AML-193 (cell line): ENCODE measurements at places on chromosomes 6 and 20.

GRCh38 chr6:111776236-111777221, 96.7 kb downstream of the FYN start:
- no peak for DNase-seq

GRCh38 chr6:129744201-129744879, 34.4 kb upstream of the ARHGAP18 start:
- DNase-seq: no peak

GRCh38 chr6:166293731-166294584, 14.2 kb downstream of the PRR18 start:
- no peak for DNase-seq

DNA sequence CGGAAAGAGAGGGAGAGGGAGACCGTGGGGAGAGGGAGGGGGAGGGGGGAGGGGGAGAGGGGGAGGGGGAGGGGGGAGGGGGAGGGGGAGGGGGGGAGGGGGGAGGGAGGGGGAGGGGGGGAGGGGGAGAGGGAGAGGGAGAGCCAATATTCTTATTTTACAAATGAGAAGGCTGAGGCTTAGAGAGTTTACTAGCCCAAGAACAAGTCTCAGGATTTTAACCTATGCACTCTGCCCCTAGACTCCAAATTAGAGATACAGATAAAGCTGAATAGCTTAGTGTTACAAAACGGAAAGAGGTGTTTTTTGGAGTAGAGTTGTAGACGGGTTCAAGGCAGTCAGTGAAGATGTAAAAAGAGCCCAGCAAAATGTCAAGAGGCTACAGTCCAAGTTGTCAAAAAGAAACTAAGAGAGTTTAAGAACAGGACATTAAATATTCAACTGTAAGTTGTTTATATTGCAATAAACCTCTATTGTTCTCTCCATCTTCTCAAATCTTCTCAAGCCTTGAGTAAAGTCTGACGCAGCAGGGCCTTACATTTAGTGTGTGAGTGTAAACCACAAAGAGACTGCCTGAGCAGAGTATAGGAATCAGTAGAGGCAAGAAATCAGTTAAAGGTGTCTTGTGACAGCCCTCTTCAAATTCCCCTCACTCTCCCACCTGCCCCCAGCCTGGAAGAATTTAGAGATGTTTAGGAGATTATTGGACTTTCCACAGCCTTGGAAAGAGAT, 34.9 kb upstream of the AKIRIN2 start:
- no peak for DNase-seq

DNA sequence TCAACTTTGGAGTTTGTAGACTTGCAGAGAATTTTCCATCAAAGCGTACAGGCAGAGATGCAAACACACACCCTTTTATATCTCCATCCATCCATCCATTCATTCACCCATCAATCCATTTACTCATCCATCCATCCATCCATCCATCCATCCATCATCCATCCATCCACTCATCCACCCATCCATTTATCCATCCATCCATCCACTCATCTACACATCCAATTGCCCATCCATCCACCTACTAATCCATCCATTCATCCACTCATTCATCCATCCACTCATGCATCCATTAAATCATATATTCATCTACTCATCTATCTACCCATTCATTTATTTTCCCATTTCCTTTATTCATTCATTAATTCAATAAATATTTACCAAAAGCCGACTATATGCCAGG, 52.1 kb downstream of the KCNB1 start:
- no peak for DNase-seq

DNA sequence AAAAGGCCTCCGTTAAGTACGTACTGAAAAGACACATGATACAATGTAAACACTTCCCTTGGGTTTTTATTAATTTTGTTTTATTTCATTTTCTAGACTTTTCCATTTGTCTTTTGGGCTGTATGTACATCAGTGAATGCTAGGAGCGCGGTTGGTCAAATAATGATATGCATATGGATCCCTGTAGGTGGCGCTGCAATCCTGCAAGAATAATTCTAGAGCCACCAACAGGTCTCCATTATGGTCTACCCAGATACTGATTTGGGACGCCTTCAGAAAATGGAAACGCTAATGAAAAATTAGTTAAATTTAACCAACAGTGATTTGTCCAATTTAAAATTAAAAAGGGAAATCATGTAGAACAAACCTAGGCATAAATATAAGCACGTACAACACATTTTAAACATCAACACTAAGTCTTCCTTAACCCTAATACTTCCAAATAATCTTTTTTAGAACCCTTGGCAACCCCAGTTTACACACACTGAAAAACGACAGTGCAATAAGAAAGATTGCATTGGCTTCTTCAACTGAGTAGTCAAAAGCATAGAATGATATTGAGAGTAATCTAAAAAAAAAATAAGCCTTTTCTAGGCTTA, 433.5 kb downstream of the RFPL4B start:
- peak; percentile 78 for DNase-seq

- no peak for DNase-seq
Measured at GRCh38 chr6:87308970-87309369, 13.4 kb upstream of the SMIM8 start.

GRCh38 chr6:72721346-72721745, 99.5 kb downstream of the KCNQ5 start:
- no peak for DNase-seq

- no peak for DNase-seq
Measured at GRCh38 chr6:13304580-13305260, 23.6 kb downstream of the TBC1D7 start.
